ENCODE measurements at places on chromosomes 6 and 20.
A peak's percentile ranks its signal among the peaks of the same experiment; 100 is the strongest.

- no peak for DNase-seq
Observed at GRCh38 chr20:54623991-54624569, 148.7 kb downstream of the DOK5 start.

GRCh38 chr6:110999634-111000270 is 17.9 kb downstream of the RPF2 start:
- no peak for DNase-seq

GRCh38 chr6:91490671-91491301 is 903.9 kb upstream of the MAP3K7 start:
- DNase-seq, result peak; percentile 54

DNA sequence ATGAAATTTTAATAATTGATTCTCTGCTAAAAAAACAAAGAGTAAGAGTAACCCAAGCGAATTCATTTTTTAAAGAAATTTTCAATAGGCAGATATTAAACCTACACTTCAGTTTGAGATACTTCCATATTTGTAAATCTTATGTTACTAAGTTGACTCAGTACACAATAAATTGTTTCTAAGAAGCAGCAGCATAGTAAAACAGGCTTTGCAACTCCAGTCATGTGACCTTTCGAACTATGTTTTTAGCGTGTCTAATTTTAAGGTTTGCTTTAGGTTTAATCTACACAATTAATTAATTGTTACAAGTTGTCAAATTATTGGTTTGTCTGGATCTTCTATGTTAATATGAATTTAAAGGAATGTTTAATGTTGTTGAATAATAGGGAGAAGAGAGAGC is 708.9 kb upstream of the CITED2 start:
- no peak for DNase-seq
